Posterior cingulate gyrus (tissue), 11 donors: ENCODE measurements at places on chromosomes 11 and 22.

GRCh38 chr22:19998232-19998951 is 18.2 kb downstream of the ARVCF start:
- DNase-seq: no peak

GRCh38 chr11:6611092-6611962 is 689 bp downstream of the TAF10 start:
- DNase-seq: no peak

- DNase-seq: no peak
Measured at GRCh38 chr11:77779935-77780334, 40.6 kb downstream of the RSF1 start.

DNA sequence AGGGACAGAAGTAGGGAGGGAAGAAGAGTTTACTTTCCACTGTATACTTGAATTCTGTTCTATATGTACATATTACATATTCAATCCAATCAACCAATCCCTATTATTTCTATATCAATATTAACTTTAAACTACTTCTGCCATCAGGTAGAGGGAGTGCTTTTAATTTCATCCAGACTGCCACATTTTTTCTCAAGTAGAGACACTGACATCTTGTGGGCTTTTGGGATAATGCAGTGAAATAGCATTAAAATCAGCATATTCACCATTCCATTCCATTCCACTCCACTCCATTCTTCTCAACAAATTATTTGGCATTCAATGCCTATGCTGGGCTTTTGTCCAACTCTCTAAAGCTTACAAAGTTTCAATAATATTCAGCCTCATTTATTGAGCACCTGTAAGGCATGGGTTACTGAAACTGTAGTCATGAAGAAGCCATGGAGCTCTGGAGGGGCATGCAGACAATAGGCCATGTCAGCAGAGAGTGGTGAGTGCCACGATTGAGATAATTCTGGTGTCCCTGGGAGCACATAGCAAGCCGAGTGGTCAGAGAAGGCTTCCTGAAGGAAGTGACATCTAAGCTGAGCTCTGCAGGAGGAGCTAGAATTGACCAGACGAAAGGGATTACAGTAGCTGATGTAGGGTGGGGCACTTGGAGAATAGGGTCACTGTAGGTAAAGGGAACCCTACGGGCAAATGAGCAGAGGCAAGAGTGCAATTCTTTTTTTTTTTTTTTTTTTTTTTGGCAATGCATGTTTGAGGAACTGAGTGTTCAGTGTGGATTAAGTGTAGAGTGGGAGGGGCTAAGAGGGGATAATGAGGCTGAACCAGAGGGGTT is 12.8 kb upstream of the CLPB start:
- no peak for DNase-seq

- no peak for DNase-seq
Measured at GRCh38 chr11:61834278-61835048, 6.4 kb downstream of the FADS2 start.

GRCh38 chr11:13308704-13309103 is 31.1 kb downstream of the BMAL1 start:
- no peak for DNase-seq

DNA sequence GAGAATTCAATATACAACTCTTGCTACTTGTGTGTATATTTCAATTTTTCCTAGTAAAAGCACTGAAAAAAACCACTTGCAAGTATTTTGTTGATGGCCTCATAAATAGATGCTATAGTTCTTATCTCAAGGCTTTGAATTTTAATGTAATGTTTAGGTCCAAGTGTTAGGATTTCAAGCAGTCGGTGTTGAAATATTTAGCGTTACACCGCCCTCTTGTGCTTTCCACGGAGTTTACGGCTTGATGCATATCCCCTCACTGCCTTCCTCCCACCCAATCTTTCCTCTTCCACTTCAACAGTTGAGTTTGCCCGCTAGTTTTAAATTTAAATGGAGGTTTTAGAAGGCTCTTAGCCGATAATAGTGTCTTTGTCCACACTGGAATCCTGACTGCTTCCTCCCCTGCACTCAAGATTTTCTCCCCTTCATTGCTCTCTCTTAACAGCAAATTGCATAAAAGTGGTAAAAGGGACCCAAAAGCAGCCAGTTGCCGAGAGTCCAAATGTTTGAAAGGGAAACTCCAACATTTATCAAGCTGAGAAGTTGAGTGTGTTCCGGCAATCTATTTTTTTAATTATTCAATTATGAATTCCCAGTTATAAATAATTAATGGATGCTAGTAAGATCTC is 25.9 kb upstream of the HTATIP2 start:
- DNase-seq: peak; percentile 32

GRCh38 chr22:50525858-50526107 is 385 bp upstream of the SCO2 start:
- DNase-seq: no peak

GRCh38 chr11:34158661-34159060 is 53.2 kb downstream of the NAT10 start:
- DNase-seq: no peak

GRCh38 chr11:95149651-95150364 is 60.2 kb downstream of the ENDOD1 start:
- DNase-seq: peak; percentile 41

- no peak for DNase-seq
Measured at GRCh38 chr11:9955391-9955790, 291.5 kb downstream of the SWAP70 start.

GRCh38 chr11:118677977-118678376 is 1.5 kb downstream of the TREH start:
- no peak for DNase-seq

GRCh38 chr11:28245131-28245530 is 136.9 kb downstream of the METTL15 start:
- no peak for DNase-seq

- no peak for DNase-seq
Measured at GRCh38 chr22:38826386-38826785, 17.4 kb downstream of the NPTXR start.

GRCh38 chr11:130874396-130874795 is 41.9 kb downstream of the SNX19 start:
- no peak for DNase-seq

DNA sequence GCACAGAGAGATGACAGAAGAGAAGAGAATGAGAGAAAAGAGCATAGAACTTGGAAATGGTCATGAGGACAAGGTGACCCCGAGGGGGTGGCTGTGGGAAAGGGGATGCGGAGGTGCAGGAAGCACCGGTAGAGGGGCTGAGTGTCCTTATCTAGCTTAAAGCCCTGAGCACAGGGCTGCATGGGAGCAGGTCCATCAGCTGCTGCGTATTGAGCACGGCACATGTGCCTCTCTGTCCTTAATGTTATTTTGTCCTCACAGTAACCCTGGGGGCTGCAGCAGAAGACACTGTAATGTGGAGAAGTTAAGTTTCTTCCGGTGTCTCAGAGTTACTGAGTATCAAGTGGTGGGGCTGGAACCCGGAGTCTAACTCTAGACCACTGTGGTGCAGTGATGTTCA is 94.4 kb upstream of the OR4B1 start:
- DNase-seq: no peak

DNA sequence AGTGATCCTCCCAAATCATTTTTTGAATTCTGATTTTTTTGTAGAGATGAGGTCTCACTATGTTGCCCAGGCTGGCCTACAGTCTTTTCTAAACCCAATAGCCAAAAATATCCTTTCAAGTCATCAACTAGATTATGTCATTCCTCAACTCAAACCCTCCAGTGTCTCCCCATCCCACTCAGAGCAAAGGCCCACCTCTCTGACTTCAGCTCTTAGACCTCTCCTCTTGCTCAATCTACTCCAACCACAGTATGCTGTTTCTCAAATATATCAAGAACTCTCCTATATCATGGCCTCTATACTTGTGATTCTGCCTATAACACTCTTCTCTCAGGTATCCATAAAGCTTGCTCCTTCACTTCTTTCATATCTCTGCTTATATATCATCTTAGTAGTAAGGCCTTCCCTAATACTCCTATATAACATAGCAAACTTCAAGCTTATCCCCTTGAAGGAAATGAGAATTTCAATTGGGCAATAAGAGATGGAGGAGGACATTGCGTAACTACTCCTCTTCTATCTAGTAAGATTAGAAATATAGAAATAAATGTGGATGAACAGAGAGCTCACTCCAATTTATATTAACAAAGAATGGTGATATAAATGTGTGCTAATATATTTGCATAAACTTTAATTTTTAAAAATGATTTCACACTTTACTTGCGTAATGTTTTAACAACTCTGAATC is 24.5 kb downstream of the DLG2 start:
- DNase-seq: no peak
